ENCODE measurements at places on chromosomes 5 and 9. TPM values are rescaled to one million over a fixed set of nuclear protein-coding genes. Genes with fewer than 3 reads are reported as not detected.

DNA sequence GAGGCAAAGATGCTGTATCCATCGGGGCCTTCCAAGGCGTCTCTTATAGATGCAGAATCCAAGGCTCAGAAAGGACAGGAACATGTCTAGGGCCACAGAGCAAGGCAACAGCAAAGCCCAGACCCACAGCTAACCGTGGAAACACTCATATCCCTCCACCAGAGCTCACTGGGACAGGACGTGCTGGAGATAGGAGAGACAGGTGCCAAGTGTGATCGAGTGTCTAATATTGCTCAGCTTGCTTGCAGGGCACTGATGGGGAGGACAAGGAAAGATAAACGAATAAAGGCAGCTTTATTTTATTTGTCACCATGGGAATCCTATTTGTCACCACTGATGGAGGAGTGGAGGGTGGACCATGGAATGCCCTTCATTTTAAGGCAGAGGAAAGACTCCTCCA, 44.0 kb upstream of the AKNA start:
- DNase-seq: no peak

The GALNT12 gene
- 3.7 TPM for total RNA-seq

GRCh38 chr9:14403081-14403480, 89.1 kb upstream of the NFIB start:
- DNase-seq: no peak

The FGF10 gene
- not detected for total RNA-seq

GRCh38 chr5:36875790-36876298, 725 bp upstream of the NIPBL start:
- peak; percentile 61 for DNase-seq

GRCh38 chr5:136764601-136765000, 399.3 kb upstream of the TRPC7 start:
- DNase-seq: no peak

- DNase-seq: no peak
Observed at GRCh38 chr5:116600876-116601275, 26.3 kb upstream of the SEMA6A start.

DNA sequence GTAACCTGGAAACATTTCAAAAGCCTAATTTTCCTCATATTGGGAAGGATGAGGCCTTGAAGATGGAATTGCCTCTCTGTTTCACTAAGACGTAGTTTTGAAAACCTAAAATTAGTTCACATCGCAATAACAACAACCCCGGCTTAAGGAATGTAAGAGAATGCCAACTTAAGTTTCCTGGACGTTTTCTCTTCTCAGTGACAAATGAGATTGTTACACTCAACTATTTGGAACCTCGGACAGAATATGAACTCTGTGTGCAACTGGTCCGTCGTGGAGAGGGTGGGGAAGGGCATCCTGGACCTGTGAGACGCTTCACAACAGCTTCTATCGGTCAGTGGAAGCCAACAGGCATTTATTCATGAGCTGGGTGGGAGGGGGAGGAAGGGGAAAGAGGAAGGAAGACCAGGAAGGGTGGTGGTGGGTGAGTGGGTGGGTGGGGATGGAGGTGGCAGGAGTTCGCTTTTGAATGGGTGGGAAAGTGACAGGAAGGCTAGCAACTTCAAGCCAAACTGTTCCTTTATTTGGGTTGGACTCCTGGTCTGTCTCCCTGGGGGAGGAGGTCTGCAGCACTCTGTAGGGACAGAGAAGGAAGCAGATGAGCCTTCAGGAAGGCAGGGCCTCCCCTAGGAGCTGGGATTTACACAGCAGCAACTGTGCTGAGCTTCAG, 83.4 kb downstream of the TEK start:
- no peak for DNase-seq

The ROR2 gene
- total RNA-seq: 0.16 TPM

The SH3GL2 gene
- not detected for total RNA-seq

DNA sequence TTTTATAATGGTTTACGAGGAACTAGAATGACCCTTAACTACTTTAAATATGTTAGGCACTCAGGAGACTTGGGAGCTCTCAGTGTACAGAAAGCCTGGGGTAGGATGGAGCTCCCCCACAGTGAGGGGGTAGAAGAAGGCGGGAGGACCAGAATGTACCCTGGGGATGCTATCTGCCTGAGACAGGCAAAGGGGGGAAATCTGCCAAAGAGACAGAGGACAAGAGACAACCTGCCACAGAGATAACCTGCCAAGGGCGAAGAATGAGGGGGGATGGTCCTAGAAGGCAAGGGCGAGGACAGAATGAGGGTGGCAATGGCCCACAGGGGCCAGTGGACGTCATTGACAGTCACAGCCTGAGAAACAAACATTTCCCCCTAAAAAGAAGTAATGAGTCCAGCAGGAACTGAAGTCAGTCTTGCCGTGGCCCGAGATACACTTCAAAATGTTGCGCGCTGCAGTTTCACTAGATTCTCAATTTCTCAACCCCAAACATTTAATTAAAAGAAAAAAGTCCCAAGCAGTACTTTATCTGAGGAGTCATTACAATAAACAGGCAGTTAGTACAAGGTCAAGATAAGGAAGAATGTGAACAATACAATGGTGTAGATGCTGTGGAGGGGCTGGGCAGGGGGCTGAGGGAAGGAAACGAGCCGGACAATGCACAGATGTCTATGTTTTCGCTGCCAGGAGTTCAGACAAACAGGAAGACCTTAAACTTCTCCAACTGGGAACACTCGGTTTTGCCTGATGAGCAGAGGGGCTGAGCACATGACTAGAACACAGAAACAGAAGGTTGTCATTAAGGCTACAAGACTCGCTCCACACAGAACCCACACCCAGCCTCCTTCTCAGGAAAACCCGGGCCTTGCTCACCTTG, 125.0 kb downstream of the LHFPL2 start:
- no peak for DNase-seq

The HNRNPAB gene
- 679 TPM for total RNA-seq

DNA sequence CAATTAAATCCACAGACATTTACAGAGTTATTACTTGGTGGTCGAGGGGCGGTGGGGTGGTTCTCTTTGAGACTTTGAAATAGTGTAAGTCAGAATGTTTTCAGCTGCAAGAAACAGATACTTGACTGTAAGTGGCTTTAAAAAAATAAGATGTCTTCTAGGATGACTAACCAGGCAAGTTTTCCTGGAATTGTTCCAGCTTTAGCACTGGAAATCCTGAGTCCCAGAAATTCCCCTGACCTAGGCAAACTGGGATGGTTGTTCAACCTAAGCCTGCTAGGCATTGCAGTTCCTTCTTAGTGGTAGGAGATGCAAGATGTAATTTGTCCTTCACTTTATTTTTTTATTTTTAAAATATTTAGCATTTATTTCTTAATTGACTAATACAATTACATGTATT, 169.5 kb upstream of the POC5 start:
- no peak for DNase-seq

The PLAC8L1 gene
- total RNA-seq: not detected

DNA sequence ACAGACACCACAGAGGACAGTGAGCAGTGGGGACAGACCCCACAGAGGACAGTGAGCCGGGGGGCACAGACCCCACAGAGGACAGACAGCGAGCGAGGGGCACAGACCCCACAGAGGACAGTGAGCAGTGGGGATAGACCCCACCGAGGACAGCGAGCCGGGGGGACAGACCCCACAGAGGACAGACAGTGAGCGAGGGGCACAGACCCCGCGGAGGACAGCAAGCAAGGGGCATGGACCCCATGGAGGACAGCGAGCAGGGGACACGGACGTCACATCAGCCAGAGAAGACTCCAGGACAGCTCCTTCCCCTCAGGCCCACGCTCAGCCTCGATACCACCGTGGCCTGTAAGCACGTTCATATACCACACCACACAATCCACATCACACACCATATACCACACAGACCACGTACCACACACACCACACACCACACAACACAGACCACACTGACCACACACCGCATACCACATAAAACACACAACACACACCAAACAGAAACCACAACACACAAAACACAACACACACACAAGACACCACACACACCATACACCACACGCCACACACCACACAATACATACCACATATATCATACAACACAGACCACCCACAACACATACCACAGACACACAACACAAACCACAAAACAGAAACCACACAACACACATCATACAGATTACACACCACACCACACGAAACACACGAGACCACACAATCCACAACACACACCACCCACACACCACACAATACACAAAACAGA, 5.2 kb upstream of the ZDHHC11 start:
- no peak for DNase-seq

DNA sequence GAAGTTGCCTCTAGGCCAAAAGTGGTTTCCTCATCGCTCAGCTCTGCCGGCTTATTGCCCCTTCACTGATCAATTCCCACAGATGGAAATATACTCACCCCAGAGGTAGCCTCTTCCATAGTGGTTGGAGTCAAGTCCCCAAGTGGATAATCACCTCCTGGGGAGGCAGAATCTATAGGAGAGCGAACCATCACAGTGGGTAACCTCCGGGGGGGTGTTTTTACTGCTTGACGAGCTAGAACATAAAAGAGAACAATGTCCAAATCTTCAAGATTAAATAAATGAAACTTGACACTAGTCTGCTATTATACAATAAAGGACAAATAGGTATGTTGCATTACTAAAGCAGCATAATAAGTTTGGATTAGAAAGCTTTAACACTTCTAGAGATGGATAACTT, 9.3 kb downstream of the BRD8 start:
- no peak for DNase-seq

The SETD9 gene
- total RNA-seq: 7.5 TPM

All from activated T-cell treated with anti-CD3 and anti-CD28 coated beads, Interleukin-2, amount 50 U/mL, for 4 hours (primary cell).